ENCODE measurements at places on chromosomes 16 and 17. TPM values are rescaled to one million over a fixed set of nuclear protein-coding genes. Genes with fewer than 3 reads are reported as not detected.

DNA sequence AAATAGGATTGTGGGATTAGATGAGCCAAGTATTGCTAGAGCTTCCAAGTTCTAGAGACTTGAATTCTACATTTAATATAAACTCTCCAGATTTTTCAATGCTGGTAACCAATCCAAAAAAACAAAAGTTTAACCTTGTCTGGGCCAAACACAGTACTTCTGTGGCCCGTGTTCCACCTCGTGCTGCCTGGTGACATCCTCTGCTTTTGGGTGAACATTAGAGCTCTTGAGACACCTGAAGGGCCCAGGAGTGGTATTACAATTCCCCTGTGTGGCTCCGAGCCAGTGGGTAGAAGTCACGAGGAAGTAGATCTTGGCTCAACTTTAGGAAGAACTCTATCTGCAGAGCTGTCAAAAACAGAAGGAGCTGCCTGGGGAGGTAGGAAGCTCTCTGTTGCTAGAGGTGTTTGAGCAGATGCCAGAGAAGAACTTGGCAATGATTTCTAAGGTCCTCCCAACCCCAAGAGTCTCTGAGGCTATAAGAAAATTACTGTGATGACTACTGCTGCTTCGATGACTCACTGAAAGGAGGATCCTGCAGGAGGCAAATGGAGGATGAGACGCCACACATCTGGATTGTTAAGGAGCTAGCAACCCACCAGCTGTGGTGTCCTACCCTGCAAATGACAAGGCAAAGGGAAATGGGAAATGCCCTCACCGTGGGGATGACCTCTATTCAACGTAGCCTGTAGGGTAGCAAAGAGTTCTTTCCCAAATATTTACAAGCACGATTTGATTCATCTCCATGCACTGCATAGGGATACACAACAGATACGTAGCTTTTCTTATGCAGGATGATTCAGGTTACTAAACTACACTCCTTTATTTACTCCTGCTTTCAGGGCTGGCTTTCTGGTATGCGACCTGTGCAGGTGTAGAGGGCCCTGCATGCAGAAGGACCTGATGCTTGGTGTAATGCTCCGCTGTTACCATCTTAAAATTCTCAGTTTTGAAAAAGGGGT lies 45.8 kb upstream of the GAS7 start:
- DNase-seq = peak; percentile 41

GRCh38 chr17:55175788-55176427 lies 88.9 kb upstream of the HLF start:
- DNase-seq = no peak

GRCh38 chr17:34235389-34236028 lies 19.6 kb upstream of the CCL2 start:
- DNase-seq = no peak

GRCh38 chr16:3997231-3997841 lies 116.8 kb upstream of the CREBBP start:
- DNase-seq = no peak

DNA sequence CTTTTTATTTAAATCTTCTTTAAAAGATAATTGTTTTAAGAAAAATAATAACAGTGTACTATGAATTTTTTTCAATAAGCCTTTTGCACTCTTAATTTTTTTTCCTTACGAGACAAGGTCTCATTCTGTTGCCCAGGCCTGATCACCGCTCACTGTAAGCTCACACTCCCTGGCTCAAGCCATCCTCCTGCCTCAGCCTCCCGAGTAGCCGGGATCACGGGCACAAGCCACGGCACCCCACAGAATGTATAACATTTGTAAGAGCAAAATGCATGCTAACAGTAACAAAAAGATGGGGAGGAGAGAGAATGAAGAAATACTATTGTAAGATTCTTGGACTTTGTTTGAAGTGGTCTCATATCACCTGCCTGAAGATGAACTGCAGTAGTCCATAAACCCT lies 126.9 kb upstream of the CHMP6 start:
- DNase-seq = no peak

- no peak for DNase-seq
Observed at GRCh38 chr16:86512301-86512859, 2.1 kb downstream of the FOXF1 start.

DNA sequence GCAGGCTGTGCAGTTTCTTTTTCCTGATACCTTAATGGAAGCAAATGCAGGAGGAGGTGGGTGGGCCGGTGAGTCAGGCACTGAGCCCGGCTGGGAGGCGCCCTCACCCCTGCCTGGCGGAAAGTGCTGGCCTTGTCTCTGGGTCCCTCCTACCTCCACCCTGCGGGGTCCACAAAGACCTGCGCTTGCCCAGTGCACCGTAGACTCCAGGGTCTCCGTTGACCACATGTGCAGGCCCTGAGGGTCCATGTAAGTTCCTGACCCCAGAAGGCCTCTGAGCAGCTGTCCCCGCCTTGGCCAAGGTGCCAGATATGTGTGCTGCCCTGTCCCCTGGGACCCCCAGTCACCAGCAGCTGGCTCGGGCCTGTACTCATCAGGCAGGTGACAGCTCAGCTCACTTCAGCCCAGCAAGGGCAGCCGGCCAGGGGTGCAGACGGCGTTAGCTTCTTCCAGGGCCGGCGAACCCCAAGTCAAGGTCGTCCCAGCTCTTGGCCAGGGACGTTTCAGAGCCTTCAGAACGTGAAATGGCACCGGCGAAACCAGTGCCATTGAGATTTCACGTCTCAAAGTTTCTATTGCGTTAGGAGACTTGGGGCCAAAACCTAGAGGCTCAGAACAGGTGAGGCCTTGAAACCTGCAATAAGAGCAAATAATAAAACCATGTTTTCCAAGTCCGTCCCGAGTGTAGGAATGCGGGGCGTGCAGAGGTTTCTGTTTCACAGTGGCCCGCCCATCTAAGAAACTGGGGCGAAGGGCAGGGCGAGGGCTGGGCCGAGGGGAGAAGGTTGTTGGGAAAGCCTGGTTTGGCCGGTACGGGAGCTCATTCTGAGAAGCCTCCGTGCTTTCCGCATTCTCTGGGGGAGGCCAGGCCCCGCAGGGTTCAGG lies 12.1 kb downstream of the METRNL start:
- DNase-seq = no peak

DNA sequence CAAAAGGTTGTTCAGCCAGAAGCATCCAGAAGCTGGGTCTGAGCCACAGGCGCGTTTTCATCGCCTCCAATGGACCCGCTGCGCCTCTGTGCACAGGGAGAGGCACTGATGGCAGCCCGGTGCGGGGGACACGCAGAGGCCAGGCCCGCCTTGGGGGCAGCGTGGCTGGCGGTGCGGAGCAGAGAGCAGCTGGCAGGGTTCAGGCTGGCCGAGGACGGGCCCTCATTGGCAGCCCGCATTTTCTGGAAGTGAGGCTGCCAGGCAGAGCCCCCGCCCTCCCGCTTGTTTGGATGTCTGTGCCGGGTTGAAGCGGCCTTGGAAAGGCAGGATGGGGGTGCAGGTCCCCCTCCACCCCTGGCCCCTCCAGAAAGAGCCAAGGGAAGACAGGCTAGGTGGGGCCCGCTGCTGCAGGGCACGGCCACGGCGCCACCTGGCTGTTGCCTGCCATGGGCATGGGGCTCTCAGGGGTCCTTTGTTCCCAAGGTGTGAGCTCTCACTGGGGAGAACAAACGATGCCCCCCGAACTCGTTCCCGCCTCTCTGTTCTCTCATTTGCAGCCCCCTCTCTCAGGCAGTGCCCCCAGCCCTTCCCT lies 18.8 kb downstream of the GSE1 start:
- DNase-seq = no peak

DNA sequence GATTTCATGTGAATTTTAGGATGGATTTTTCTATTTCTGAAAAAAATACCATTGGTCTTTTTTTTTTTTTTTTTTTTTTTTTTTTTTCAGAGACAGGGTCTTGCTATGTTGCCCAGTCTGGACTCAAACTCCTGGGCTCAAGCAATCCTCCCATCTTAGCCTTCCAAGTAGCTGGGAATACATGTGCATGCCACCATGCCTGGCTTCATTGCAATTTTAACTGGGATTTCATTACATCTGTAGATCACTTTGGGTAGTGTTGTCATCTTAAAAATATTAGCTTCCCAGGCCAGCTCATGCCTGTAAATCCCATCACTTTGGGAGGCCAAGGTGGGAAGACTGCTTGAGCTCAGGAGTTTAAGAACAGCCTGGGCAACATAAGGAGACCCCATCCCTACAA lies 54.8 kb downstream of the TOM1L2 start:
- DNase-seq = no peak

GRCh38 chr16:64051824-64052223 lies 1070.0 kb downstream of the CDH11 start:
- DNase-seq = no peak

DNA sequence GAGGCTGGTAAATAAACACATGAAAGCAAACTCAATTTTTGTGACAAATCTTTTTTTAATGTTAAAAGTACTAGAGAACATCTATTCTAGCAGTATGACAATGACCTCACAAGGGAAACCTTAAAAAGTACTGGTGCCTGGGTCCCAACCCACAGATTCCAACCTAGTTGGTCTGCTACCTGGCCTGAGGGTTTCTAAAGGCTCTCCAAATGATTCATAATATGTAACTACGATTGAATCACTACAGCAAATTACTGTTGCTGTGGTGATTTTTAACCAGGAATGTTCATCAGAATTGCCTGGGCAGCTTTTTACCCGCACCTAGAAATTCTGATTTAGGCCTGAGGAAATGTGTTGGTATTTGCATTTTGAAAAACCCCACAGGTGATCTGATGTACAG lies 26.1 kb downstream of the CDR2 start:
- DNase-seq = no peak

DNA sequence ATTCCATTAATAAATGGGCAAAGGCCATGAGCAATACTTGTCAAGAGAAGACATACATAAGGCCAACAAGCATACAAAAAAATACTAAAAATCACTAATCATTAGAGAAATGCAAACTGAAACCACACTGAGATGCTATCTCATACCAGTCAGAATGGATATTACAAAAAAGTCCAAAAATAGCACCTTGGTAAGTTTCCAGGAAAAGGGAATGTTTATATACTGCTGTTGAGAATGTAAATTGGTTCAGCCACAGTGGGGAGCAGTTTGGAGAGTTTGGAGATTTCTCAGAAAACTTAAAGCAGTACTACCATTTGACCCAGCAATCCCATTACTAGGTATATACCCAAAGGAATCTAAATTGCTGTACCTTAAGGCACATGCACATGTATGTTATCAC lies 467.7 kb downstream of the CDH11 start:
- no peak for DNase-seq

DNA sequence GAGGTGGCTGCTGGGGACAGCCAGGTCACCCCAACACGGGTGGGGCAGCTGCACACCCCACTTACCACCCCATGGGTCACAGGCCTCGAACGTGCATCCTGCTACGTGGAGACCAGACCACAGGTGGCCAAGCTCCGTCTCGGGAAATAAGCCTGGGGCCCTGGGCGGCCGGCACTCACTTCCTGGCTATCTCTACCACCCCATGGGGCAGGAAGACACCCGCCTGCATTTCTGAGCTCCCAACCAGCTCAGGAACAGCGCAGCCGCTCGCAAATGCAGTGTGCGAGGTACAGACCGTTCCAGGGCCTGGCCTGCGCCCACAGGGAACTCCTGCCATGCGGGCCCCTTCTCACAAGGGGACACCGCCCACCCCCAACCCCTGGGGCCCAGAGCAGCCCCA lies 4.9 kb upstream of the GNG13 start:
- no peak for DNase-seq

DNA sequence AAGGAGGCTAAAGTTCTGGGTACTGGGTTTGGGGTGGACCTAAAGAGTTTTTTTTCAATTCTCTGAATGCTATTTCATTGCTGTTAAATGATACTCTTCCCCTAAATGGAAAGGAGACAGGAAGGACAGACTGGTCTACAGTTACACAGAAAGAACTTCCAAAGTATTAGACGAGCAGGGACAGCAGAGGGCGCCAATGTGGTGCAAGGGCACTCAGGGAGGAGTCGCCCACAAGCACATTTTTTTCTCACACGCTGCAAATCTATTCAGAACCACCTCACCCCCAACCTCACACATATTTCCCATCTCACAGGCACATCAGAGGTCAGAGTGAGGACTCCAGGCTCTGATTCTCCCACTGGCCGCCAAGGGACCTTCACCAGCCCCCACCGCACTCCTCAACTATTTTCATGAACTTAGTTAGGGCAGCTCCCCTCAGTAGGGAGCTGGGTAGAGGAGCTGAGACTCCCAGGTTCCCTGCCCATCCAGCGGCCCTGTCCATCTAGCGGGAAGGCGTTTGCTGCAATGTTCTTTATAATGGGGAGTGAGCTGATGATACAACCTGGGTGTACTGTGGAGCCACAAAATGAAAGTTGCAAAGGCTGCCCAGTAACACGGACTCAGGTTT lies 6.8 kb upstream of the CA4 start:
- DNase-seq = no peak

GRCh38 chr17:33475594-33475993 lies 182.5 kb upstream of the ASIC2 start:
- no peak for DNase-seq

DNA sequence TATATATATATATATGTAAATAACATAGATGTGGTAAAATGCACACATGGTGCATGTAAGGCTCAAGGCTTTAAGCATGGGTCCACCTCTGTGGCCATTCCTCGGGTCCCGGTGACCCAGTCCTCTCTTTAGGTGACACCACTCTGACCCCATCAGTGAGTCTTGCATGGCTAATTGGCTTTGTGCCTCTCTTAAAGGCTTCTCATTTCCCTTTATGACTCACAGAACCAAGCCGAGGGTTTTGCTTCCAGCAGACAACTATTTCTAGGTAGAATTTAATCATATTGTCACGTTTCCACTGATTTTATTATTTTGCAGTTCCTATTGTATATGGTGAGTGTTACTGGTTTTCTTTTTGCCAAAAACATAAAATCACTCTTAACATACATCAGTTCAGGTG lies 59.7 kb downstream of the PLCG2 start:
- no peak for DNase-seq

DNA sequence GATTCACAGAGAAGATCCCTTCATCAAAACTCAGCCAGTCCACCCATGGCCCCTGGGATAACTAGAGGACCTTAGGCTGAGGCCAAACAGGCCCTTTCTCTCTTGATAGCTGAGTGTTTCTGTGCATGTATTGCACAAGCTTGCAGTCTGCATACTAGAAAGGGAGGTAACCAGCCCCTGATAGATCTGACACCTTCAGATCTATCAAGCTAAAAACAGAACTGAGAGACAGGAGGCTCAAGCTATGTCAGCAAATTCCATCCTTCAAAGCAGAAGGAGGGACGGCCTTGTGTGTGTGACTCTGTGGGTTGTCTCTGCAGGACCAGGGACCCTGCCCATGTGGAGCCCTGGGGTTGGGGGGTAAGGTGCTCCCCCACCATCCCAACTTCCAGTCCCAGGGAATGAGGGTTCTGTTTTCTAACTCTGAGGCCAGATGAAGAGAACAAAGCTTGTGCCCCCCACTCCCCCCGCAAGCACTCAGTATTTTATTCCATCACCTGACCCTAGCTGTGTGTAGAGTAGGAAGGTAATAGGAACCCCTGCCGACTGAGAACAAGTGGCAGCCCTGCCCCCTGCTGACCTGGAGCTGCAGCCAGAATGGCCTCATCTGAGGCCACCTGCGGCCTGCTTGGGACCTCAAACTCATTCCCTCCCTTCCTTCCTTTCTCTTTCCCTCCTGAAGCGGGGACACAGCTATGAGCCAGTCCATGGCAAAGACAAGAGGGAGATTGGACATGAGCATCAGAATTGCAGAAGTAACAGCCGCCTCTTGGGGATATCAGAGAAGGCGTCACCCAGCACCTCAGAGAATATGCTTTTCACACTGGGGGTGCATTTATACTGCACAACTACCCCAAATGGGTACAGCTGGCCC lies 63.8 kb downstream of the SMPD3 start:
- DNase-seq = no peak

RNF222 gene
- total RNA-seq = not detected

KRT24 gene
- total RNA-seq = 0.26 TPM

RBFOX1 gene
- 2.4 TPM for total RNA-seq

SLC2A4 gene
- total RNA-seq = 11.6 TPM

BICDL2 gene
- total RNA-seq = 7.2 TPM

SCGB1C2 gene
- total RNA-seq = not detected

B4GALNT2 gene
- not detected for total RNA-seq

TBC1D26 gene
- total RNA-seq = 1.3 TPM

VAT1L gene
- 33.2 TPM for total RNA-seq

All from urinary bladder (tissue), 4 donors.